Renal cortex interstitium (tissue), 15 donors: ENCODE measurements at places on chromosomes 2 and 18. TPM values are rescaled to one million over a fixed set of nuclear protein-coding genes. Genes with fewer than 3 reads are reported as not detected.

Gene AQP12B
- polyA plus RNA-seq: 0.49 TPM

Gene RETREG2
- polyA plus RNA-seq: 116 TPM

GRCh38 chr2:211722928-211723327 lies 815.7 kb downstream of the ERBB4 start:
- DNase-seq: no peak

- no peak for DNase-seq
These were observed 21.9 kb upstream of the CERS6 start for GRCh38 chr2:168434146-168434545.

GRCh38 chr18:58863539-58864145 lies 1.0 kb upstream of the ZNF532 start:
- no peak for DNase-seq

- no peak for DNase-seq
These were observed 59.8 kb upstream of the PELI1 start for GRCh38 chr2:64203858-64204632.

DNA sequence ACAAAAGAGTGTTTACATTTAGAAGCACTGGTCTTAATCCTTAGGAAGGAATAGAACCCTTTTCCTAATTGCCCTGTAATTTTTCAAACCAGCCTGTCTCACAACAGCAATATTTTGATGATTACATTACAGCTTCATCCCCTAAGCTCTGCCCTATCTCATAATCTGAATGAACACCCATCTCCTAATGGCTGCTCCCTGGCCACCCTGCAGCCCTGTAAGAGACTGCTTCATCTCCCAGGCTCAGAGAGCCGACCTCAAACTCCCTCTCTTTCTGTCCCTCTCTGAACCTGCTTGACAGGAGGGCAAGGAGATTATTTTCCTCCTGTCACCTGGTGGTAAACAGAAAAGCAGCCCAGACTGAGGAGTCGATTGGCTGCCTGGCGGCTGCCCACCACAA lies 107.8 kb downstream of the MAIP1 start:
- no peak for DNase-seq

DNA sequence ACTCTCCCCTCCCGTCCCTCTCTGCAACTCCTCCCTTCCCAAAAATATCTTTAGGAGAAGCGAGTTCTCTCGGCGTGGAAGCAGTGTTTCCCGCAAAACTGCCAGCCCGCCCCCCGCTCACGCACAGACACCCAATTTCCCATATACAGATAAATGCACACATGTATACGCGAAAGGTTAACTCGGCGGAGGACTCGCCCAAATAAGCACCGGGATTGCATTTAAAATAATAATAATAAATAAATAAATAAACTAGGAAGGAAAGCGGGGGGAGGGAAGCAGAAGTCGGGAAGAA lies 70.0 kb upstream of the PSMD14 start:
- no peak for DNase-seq

Gene KIAA2012
- 0.11 TPM for polyA plus RNA-seq

DNA sequence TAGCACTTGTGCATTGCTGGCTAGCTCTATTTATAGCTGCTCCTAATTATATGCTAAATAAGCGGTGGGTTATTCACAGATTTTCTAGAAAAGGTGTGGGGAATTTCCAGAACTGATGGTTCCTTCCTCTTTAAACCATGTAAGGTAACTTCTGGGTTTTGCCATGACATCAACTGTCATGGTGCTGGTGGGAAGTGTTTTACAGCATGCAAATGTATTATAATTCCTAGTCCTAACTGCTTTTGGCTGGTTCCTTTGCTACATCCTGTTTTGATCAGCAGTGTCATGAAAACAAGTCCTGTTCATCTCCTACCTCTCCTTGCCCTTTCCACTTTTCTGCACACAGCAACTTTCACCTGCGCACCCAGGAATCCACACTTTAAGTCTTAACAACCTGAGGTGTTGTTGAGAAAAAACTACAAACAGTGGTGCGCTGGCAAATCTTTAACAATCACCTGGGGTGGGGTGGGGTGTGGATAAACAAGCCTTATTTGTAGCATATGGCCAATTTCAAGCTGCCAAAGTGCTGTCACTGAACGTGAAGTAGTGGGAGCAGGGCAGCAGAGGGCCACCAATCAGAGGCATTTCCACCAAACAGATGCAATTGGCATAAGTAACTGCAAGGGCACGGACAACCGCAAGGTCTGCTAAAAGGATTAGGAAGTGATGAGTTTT lies 33.4 kb upstream of the SKOR2 start:
- DNase-seq: no peak

DNA sequence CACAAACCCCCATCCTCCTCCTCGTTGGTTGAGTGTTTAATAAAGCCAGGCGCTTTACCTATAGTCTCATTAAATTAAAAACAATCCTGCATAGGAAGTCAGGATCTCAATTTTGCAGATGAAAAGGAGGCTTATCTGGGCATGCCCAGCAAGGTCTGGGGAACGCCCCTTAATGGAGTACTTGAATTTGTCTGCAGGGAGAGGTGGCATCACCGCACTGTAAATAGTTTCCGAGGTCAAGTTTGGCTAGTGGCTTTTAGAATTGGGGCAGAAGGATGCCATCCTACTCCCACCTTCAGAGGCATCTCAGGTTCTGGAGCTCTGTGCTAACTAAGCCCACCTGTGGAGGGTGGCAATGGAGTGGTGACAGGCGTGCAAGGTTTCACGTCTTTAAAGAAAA lies 149.2 kb downstream of the TGIF1 start:
- DNase-seq: no peak

GRCh38 chr2:190718652-190719526 lies 70.0 kb downstream of the NAB1 start:
- no peak for DNase-seq

- no peak for DNase-seq
These were observed 43.3 kb downstream of the DIPK1C start for GRCh38 chr18:74413836-74414235.

Gene CD8B2
- 0.20 TPM for polyA plus RNA-seq

Gene DSG1
- polyA plus RNA-seq: 0.03 TPM

- no peak for DNase-seq
These were observed 117.9 kb upstream of the ZBTB14 start for GRCh38 chr18:5413447-5413846.
